ENCODE measurements at places on chromosomes 3 and 15.

DNA sequence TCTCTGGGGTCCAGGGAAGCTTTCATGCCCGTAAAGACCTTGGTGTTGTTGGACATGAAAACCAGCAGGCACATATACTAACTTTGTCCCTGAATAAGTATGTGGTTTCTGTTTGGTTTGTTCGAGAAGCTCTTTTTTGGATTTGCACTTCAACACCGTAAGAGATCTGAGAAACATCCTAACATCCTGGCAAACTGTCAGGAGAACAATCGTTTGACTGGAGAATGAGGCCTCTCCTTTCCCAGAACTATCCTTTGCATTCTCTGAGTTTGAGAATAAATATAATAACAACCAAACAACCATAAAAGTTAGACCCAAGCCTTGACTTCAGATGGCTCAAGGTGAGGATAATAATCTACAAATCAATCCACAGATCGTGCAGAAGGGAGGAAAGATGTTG is 230.4 kb upstream of the WNT5A start:
- no peak for DNase-seq

DNA sequence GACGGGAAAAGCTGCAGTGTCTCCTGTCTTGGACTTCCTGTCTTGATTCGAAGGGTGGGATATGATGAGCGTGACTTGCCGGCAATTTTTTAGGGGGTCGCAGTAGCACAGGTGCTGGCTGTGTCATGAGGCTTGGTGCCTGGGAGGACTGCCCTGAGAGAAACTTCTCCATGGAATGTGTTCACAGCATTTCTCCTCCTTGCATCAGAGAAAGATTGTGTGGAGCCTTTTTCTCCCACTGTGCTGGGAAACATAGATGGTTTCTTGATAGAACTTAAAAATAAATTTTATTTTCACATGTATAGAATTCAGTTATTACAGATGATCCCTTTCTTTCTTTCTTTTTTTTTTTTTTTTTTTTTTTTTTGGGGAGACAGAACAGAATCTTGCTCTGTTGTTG is 121.4 kb downstream of the KLHL25 start:
- no peak for DNase-seq

GRCh38 chr15:56281145-56281544 is 37.5 kb upstream of the RFX7 start:
- DNase-seq, result no peak

- DNase-seq, result no peak
These were observed 104.6 kb downstream of the LSM3 start for GRCh38 chr3:14283092-14283812.

GRCh38 chr3:12574131-12574530 is 17.2 kb downstream of the MKRN2 start:
- DNase-seq, result no peak
